Umbilical cord (tissue), 2 donors: ENCODE measurements at places on chromosomes 2 and 18. TPM values are rescaled to one million over a fixed set of nuclear protein-coding genes. Genes with fewer than 3 reads are reported as not detected.

The AFF3 gene
- total RNA-seq = 22.1 TPM

The CTAGE1 gene
- total RNA-seq = 8.9 TPM

The RAPGEF4 gene
- 19.0 TPM for total RNA-seq

The LBX2 gene
- total RNA-seq = not detected

The DYNAP gene
- total RNA-seq = 7.0 TPM

The UGT1A8 gene
- 6.5 TPM for total RNA-seq

The NEU4 gene
- 0.72 TPM for total RNA-seq

The PLA2R1 gene
- 18.3 TPM for total RNA-seq

The TBR1 gene
- total RNA-seq = 4.3 TPM

The PROKR1 gene
- 0.72 TPM for total RNA-seq

The KYNU gene
- 4.3 TPM for total RNA-seq

The FAP gene
- 161 TPM for total RNA-seq

The EFEMP1 gene
- 125 TPM for total RNA-seq

The RNF25 gene
- total RNA-seq = 9.9 TPM

The CPO gene
- not detected for total RNA-seq

The KLHL30 gene
- total RNA-seq = 5.1 TPM

The GAREM2 gene
- 1.7 TPM for total RNA-seq

The CHRNG gene
- not detected for total RNA-seq

The EMILIN1 gene
- 287 TPM for total RNA-seq

The PPP1R1C gene
- total RNA-seq = 23.4 TPM

The MC2R gene
- total RNA-seq = 12.3 TPM

The ACKR3 gene
- 14.7 TPM for total RNA-seq

The SERPINB12 gene
- total RNA-seq = 0.96 TPM

The TCF23 gene
- total RNA-seq = 1.7 TPM

The SCN2A gene
- total RNA-seq = 10.1 TPM

The NFATC1 gene
- 50.8 TPM for total RNA-seq

The AOX1 gene
- 7.7 TPM for total RNA-seq

The ALPI gene
- total RNA-seq = 2.9 TPM

The RGPD8 gene
- total RNA-seq = 55.9 TPM
